ENCODE measurements at places on chromosomes 12 and 14.

DNA sequence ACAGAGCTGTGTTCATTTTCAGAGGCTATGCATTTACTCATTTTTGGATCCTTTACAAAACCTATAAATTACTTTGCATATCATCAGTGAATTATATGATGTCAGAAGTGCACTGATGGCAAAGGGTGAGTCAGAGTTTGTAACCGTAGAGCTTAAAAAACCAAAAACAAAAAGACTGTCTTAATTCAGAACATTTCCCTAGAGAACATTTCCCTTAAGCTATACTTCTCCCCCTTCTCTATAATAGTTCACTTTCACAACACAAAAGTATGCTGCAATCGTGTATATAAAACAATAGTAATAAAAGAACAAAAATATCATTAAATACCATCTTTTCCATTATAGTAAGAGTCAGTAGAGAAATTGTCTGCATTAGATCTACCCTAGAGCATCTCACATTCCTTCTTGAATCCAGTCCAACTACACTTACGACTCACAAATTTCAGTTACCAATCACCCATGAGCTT, 934.9 kb downstream of the LRFN5 start:
- no peaks in the 10 kb centered on the region for H3K4me1 ChIP-seq
- DNase-seq = no peak
- no peak overlapping the region for H3K4me3 ChIP-seq
- H3K36me3 ChIP-seq = no peaks in the 10 kb centered on the region
- no peaks in the 10 kb centered on the region for H3K27me3 ChIP-seq

- no peaks in the 10 kb centered on the region for H3K4me1 ChIP-seq
- no peak for DNase-seq
- H3K4me3 ChIP-seq = no peak overlapping the region
- peaks cover 25% of the 10 kb centered on the region for H3K27me3 ChIP-seq
- no peaks in the 10 kb centered on the region for H3K36me3 ChIP-seq
Measured at GRCh38 chr12:57029457-57029856, 13.1 kb upstream of the TAC3 start.

- no peaks in the 10 kb centered on the region for H3K36me3 ChIP-seq
- DNase-seq = no peak
- no peaks in the 10 kb centered on the region for H3K4me1 ChIP-seq
- no peak overlapping the region for H3K27ac ChIP-seq
Measured at GRCh38 chr12:9951026-9951675, 19.0 kb upstream of the CLEC2A start.

DNA sequence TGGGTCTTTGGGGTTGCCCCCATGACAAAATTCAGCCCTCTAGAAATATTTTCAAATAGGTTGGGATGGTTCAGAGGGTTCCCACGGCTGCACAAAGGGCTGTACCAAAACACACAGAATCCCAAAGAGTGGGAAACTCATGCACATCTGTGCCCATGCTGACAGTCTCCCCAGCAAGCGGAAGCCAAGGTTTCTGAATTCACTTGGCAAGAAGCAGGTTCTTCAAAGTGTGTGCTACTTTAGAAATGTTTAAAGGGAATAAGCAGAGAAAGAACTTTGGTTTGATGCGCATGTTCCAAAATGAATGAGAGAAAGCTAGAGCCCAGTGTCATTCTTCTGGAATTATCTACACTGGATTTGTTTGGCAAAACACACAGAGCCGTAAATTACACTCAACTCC, 46.7 kb downstream of the FOXN3 start:
- no peak overlapping the region for H3K27ac ChIP-seq
- H3K4me1 ChIP-seq = no peaks in the 10 kb centered on the region

DNA sequence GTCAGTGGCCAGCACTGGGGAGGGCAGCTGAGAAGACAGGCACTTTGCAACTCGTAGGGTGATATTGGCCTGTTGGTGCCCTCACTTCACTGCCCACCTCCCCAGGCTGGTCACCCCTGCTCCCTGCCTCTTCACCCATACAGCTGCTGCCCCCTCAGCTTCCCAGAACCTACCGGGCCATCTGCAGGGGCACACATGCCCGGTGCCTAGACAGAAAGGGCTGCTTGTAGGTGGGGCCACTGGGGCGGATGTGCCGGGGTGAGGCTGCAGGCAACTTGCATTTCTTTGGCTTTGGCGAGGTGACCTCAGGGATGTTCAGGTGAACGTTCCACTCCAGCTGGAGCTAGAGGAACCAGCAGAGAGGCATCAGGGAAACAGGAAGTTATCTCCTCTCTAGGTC, 17.2 kb downstream of the FAM186B start:
- H3K4me3 ChIP-seq = no peak overlapping the region
- peaks cover 18% of the 10 kb centered on the region for H3K36me3 ChIP-seq
- H3K4me1 ChIP-seq = no peaks in the 10 kb centered on the region
- H3K27me3 ChIP-seq = no peaks in the 10 kb centered on the region
- DNase-seq = no peak

- no peaks in the 10 kb centered on the region for H3K36me3 ChIP-seq
- no peak overlapping the region for H3K4me3 ChIP-seq
- no peak for DNase-seq
- H3K27ac ChIP-seq = no peak overlapping the region
- H3K27me3 ChIP-seq = no peaks in the 10 kb centered on the region
- H3K4me1 ChIP-seq = peaks cover 4% of the 10 kb centered on the region
Measured at GRCh38 chr12:25433581-25434325, 119.3 kb downstream of the LMNTD1 start.

DNA sequence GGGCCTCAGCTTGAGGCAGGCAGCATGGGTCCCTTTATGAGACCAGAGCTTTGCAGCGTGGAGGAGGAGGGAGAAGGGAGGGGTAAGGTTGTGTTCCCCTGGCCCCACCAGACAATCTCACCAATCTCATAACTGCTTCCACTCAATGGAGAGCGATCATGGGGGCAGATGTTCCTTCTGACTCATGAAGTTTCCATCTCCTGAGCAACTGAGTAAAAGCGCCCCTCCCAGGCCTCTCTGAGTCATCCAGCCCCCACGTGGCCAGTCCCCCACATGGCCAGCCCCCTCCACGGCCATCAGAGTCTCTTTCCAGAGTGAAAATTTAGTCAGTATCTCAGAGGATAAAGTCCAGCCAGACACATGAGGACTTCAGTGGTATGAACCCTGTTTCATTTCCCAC, 39.2 kb upstream of the PLXNC1 start:
- no peaks in the 10 kb centered on the region for H3K4me1 ChIP-seq
- H3K36me3 ChIP-seq = no peaks in the 10 kb centered on the region
- DNase-seq = no peak

Data from tibial artery (tissue), 4 donors.